ENCODE measurements at places on chromosomes 5 and 9. TPM values are rescaled to one million over a fixed set of nuclear protein-coding genes. Genes with fewer than 3 reads are reported as not detected.
A peak's percentile ranks its signal among the peaks of the same experiment; 100 is the strongest.

DNA sequence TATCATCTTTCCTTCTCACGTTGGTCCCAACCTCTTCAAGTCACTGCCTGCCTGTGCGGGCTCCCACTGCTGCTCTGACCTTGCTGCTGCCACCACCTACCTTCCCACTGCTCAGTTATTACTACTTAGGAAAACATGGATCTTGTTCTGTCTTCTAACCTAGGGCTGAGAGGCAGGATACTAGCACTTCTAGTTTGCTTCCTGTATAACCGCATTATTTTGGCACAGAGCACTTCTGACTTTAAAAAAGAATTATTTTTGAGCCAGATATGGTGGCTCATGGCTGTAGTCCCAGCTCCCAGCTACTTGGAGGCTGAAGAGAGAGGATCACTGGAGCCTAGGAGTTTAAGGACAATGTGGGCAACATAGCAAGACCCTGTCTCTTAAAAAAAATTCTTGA is 135.4 kb upstream of the GNA14 start:
- no peaks in the 10 kb centered on the region for H3K36me3 ChIP-seq
- no peak for DNase-seq
- H3K27ac ChIP-seq, result no peak overlapping the region
- H3K4me3 ChIP-seq, result no peak overlapping the region
- H3K4me1 ChIP-seq, result no peaks in the 10 kb centered on the region
- H3K27me3 ChIP-seq, result no peaks in the 10 kb centered on the region

The LHX3 gene
- not detected for total RNA-seq

GRCh38 chr9:133700819-133701320 is 37.3 kb downstream of the SARDH start:
- no peaks in the 10 kb centered on the region for H3K4me1 ChIP-seq
- H3K27ac ChIP-seq, result no peak overlapping the region
- no peaks in the 10 kb centered on the region for H3K27me3 ChIP-seq
- DNase-seq, result no peak
- H3K4me3 ChIP-seq, result no peak overlapping the region
- H3K36me3 ChIP-seq, result peaks cover 35% of the 10 kb centered on the region

The BTNL9 gene
- 7.5 TPM for total RNA-seq

The IL4 gene
- not detected for total RNA-seq

DNA sequence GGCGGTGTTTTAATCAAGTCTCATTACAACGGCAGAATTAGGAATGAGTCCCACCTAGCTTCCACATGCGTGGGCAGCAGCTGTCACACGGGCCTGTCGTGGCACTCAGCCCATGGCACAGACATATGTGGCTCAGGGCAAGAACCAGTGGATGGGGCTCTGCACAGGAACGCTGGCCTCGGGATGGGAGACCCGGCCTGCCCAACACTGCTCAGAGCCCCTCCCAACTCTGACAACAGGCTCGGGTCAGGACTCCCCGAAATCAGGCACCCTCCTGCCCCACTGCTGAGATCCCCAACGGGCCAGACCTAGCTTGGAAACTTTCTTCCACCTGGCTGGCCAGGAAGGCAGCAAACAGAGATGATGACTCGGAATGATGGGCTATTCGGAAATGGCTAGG is 4.9 kb upstream of the SURF6 start:
- no peak overlapping the region for H3K4me3 ChIP-seq
- no peak for DNase-seq
- H3K27ac ChIP-seq, result no peak overlapping the region
- no peaks in the 10 kb centered on the region for H3K36me3 ChIP-seq

DNA sequence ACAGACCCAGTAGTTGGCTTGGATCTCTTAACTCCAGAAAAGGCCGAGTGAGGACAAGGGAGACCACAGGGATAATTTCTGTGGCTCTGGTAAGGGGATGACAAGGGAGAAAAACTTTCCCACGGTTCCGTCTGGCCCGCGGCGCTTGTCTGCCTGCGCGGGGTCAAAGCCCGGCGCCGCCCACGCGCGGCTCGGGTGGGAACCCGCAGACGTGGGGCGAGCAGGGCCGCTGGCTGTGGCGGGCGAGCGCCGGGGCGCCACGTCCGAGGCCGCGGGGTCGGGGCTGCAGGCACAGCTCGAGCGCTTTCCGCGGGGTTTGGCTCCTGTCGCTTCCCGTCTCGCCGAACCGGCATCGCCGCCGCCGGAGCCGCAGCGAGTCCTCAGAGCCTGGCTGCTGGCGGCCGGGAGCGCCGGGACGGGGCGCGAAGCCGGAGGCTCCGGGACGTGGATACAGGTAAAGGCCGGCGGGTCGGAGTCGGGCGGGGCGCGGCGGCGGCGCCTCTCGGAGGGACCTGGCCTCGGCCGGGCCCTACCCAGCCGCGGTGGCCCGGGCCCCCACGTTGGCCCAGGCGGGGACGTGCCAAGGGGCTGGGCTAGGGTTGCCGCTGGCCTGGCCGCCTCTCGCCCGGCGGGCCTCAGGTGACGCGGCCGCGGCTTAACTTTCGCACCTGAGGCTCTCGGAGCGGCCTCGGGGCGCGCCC is at the start of gene RNF180:
Gene RNF180, plus strand, starts transcription at position 344 of the 701 bp plus-strand sequence. CDS start 34,965 bp downstream, outside the sequence.
- H3K27ac ChIP-seq, result peak within 1 kb of the TSS; percentile 88
- no peaks in the 10 kb centered on the region for H3K27me3 ChIP-seq
- H3K4me1 ChIP-seq, result peaks cover 14% of the 10 kb centered on the region
- no peaks in the 10 kb centered on the region for H3K36me3 ChIP-seq
- peak; percentile 65 for DNase-seq

The MCTP1 gene
- 2.8 TPM for total RNA-seq

The THBS4 gene
- 0.24 TPM for total RNA-seq

Data from right lobe of liver (tissue), 6 donors.